Ammon's horn (tissue), 1 donor: ENCODE measurements at places on chromosomes 3 and 15.
A peak's percentile ranks its signal among the peaks of the same experiment; 100 is the strongest.

DNA sequence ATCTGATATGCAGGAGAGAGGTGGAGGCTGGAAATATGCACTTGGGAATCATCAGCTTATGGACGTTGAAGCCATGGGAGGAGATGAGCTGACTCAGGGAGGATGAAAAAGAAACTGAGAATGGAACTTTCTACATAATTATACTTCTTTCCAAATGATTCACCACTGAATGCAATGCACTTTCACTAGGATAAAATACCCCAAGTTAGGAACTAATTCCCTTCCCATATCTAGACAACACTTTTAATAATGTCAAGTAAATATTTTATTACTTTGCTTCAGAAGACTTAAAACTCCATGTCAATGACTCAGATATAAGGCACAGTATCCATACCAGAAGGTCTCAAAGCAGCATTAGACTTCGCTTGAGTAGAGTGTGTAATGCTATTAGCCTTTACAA is 24.2 kb downstream of the NPTN start:
- DNase-seq, result no peak

DNA sequence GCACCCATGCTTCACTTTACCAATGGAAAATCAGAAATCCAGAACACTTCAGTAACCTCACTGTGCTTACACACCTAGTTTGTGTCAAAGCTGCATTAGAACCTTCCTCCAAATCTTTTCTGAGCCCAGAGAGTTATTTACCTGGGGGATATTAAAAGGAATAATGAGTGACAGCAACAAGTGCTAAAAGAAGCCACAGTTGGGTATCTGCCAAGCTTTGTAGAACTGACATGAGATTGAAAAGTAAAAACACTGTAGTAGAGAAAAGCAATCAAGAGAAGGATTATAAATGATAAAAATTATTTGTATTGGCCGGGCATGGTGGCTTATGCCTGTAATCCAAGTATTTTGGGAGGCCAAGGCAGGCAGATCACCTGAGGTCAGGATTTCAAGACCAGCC is 8.8 kb upstream of the TBC1D23 start:
- DNase-seq, result no peak

DNA sequence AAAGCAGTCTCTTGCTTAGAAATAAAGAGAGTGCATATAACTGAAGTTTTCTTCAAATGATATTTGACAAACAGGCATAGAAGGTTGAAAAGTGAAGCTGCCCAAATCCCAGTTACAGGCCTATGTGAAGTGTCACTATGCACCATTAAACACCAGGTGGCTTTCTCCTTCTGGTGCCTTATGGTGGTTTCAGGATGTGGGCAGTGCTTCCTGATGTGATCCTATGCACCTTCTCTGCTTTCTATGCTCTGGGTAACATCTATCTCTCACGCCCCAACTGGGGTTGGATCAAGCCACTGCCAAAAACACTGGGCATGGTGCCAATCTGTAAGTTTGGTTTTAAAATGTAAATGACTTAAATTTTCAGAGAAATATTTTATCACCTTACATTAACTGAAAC is 744.7 kb downstream of the TUSC7 start:
- DNase-seq, result no peak

GRCh38 chr3:97885931-97886824 is 64.4 kb downstream of the CRYBG3 start:
- DNase-seq, result no peak

DNA sequence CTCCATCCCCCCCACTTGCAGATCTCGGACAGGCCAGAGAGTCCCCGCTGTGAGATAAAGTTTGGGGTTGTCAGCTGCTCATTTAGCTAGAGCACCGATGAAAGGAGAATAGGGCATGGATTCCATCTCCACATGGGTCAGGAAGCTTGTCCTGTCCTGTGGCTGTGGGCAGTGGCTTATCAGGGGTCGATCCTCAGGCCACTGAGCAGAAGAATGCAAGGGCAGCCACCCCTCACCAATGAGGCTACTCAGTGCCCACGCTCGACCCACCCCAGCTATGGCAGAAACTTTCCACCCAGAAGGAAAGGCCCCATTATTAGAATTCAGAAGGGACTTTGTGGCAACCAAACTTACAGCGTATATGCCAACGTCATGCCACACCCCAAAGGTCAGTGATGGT is 43.3 kb downstream of the CPN2 start:
- no peak for DNase-seq

DNA sequence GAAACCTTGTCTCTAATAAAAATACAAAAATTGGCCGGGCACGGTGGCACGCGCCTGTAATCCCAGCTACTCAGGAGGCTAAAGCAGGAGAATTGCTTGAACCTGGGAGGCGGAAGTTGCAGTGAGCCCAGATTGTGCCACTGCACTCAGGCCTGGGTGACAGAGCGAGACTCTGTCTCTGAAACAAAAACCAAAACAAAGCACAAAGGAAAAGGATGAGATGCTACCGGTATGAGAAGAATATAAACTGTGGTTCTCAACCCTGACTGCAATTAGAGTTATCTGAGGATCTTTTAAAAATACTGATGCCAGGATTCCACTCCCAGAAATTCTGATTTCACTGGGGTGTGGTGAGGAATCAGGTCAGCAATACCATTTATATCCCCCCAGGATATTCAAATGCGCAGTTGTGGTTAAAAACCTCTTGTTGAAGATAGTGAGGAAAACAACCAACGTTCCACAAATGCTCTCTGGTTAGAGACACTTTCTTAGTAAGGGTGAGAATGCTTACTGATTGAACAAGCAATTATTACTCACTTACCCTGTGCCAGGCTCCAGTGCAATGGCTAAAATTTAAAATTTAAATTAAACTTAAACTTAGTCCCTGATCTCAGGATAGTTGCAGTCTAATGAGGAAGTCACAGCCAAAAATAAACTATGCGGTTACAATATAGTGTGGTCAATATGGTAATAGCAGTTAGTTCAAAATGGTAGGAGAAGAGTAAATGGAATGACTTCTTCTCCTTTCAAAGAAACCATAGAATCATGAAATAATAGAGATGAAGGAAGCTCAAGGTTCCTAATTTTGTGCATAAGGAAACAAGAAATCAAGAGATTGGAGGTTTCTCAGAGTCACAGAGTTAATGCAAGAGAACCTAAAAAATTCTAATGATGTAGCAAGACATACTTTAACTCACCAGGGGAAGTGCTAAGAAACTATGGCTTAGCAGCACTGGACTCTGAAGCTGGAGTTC is 109.5 kb downstream of the SSR3 start:
- DNase-seq, result no peak

DNA sequence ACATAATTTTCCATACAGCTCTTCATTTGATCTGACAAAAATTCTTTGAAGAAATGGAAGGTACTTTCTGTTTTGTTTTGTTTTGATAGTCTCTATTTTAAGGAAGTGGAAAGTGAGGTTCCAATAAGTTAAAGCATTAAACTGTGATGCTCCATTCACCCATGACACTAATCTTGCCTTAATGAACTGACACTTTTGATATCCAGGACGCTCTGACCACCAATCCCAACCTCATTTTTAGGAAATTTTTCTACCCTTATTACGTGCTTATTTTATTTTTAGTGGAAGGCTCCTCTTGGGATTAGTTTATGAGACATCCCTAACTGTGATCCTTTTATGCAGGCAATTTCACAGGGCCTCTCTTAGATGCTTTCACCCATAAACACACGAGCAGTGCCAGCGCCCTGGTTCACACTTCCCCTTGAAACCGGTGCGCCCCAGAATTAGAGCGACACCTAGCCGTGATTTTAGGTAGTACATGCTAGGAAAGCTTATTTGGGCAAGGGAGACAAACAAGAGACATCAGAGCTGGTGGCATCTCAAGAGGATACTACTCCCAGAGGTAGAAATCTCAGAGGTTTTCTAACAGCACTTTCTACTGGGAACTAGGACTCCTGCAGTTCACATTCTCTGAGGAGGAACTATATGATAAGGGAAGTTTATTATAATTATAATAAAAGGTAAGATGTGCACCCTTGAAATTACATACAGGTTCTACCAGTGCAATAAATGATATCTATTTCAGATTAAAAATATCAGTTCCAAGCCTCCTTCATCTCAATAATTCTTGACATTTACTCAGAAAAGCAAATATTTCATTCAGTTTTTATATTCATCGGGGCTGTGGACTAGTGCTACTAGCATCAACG is 173.9 kb downstream of the SLC9A9 start:
- DNase-seq, result peak; percentile 85

- DNase-seq, result peak; percentile 40
Observed at GRCh38 chr15:51924156-51925068, 47.2 kb downstream of the LEO1 start.

DNA sequence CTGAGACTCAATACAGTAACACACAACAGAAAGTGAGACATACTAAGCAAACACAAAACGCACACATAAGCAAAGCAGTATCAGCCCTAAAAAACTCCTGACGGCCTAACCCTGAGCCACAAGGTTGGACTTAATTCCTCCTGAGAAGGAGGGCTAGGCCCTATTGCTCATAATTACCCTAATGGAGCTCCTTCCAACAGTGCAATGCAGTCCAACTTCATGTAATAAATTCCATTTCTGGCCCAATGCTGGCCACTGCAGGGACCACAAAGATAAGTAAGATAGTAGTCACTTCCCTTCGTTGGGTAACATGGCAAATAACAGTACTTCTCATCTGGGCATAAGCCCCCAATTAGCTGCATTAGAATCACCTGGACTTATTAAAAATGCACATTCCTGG is 4.2 kb downstream of the VPS39 start:
- DNase-seq, result no peak

DNA sequence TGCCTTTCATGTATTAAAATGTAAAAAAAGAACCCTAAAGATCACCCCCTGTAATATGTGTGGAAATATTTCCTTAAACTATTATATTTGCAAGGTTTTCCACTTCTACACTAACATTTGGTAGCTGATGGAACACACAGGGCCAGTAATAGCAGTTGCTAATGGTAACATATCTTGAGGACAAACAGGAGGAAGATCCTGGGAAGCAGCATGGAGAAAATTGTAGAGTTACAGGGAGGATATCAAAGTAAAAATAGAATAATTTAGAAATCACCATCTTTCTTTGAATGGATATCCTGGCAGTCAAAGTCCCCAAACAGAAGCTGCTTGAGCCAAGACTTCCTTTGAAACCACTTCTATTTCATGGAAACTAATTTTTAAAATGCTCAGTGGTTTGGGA is 29.5 kb upstream of the OSTN start:
- DNase-seq, result no peak

- peak; percentile 3 for DNase-seq
Observed at GRCh38 chr3:190996181-190996775, 133.8 kb upstream of the GMNC start.

DNA sequence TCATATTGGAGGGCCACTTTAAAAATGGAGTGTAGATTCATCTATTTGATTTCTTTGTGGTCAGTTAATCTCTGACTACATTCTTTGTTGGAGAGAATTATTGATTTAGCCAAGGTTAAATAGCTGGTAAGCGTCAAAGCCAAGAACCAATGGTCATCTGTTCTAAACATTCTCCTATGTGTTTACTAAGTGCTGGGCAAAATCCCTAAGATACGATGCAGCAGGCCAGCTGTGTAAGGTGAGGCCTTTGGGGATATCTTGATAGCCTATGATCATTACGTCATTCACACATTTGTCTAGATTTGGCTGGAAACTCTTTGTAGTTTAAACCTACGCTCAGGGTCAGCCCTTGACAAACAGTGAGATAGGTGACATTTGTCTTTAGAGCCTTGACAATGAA is 236.2 kb downstream of the NR1D2 start:
- DNase-seq, result no peak

- no peak for DNase-seq
Observed at GRCh38 chr3:177571271-177571943, 374.1 kb upstream of the TBL1XR1 start.

DNA sequence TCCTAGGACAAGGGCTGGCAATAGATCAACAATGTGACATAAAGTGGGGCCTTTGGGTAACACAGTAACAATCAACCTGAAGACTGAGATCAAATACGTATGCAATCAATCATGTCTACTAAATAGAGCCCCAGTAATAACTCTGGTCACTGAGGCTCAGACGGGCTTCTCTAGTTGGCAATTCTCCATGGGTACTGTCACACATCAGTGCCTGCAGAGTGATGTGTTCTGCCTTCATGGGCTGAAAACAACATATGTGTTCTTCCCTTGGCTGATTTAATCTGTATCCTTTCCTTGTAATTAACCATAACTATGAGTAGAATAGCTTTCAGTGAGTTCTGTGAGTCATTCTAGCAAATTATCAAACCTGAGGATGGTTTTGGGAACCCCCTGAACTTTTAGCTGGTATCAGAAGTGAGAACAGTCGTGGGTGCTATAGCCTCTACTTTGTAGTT is 113.6 kb downstream of the TMCO5A start:
- DNase-seq, result no peak
